ENCODE measurements at places on chromosomes 12 and 14. TPM values are rescaled to one million over a fixed set of nuclear protein-coding genes. Genes with fewer than 3 reads are reported as not detected.

The TRAF3 gene
- total RNA-seq = 19.1 TPM

The PTCSC3 gene
- total RNA-seq = not detected

The SYT1 gene
- total RNA-seq = 8.9 TPM

- no peak for DNase-seq
- H3K27ac ChIP-seq = peak overlapping the region; percentile 59
- H3K4me3 ChIP-seq = no peak overlapping the region
These were observed 97.7 kb downstream of the AKAP6 start for GRCh38 chr14:32426586-32427388.

DNA sequence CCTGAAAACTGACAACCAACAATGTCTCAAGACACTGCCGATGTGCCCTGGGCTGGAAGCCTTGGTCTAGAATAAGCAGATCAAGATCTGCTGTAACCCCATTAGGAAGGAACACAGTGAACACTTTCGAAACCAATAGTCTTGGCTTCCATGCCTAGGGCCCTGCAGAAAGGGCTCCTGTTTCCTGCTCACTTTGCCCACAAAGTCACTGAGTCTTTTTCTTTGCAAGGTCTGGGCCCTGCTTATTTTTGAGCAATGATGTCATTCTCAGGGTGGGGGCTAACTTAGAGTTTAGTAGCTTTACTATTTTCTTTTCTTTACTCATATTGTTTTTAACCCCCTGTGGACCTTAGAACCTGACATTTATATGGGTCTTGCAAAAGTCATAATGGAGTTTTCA lies 704.2 kb upstream of the TMEM132C start:
- H3K36me3 ChIP-seq = no peaks in the 10 kb centered on the region
- peaks cover 10% of the 10 kb centered on the region for H3K27me3 ChIP-seq
- no peak overlapping the region for H3K4me3 ChIP-seq

- peaks cover 25% of the 10 kb centered on the region for H3K4me1 ChIP-seq
- no peaks in the 10 kb centered on the region for H3K36me3 ChIP-seq
These were observed 290.8 kb downstream of the ERC1 start for GRCh38 chr12:1281683-1282366.

- no peak overlapping the region for H3K4me3 ChIP-seq
- no peaks in the 10 kb centered on the region for H3K36me3 ChIP-seq
- no peak overlapping the region for H3K27ac ChIP-seq
- no peaks in the 10 kb centered on the region for H3K4me1 ChIP-seq
- no peaks in the 10 kb centered on the region for H3K27me3 ChIP-seq
- no peak for DNase-seq
These were observed 20.8 kb downstream of the FAM222A start for GRCh38 chr12:109734219-109735000.

DNA sequence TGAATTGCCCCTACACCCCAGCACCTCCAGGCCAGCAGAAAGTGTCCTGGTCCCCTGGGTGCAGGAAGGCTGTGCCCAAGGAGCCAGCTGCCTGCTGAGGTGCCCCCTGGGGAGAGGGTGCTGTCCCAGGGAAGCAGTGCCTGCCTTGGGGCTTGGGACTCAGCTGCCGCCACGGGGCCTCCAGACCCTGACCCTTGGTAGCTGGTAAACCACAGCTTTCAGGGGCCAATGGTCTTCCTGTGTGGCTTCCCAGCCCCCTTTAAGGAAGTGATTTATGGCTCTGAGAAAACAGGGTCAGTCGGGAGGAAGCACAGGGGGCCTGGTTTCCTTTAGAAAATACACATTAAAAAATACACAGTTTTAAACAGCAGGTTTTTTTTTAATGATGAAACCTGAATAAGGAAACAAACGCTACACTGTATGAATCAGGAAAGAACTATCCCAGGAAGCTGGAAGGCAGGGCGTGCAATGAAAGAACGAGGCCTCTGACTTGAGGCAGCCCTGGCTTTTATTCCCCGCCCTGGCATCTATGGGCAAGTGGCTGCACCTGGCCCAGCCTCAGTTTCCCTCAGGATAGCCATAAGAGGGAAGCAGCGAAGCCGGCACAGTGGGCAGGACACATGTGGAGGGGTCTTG lies 40.6 kb upstream of the EML1 start:
- no peak for DNase-seq
- H3K36me3 ChIP-seq = no peaks in the 10 kb centered on the region
- no peak overlapping the region for H3K4me3 ChIP-seq
- no peaks in the 10 kb centered on the region for H3K27me3 ChIP-seq
- peaks cover 94% of the 10 kb centered on the region for H3K4me1 ChIP-seq
- peak overlapping the region; percentile 86 for H3K27ac ChIP-seq

DNA sequence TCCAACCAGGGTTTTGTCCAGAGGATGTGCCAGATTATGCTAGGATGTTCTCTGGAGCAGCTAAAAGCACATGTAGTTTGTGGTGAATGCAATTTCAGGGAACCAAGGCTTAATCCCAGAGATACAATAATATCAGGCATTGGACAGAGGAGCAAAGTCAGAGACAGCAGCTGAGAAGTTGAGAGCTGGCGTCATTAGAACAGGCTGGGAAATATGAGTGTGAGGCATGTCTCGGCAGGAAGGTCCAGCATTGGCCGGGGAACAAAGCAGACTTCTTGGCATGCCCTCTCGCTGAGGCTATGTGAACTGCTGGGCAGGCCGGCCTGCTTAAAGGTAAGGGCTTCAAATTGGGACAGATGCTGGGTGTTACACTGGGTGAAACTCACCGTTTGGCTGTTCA lies 125.4 kb downstream of the CAND1 start:
- no peaks in the 10 kb centered on the region for H3K27me3 ChIP-seq
- no peak overlapping the region for H3K27ac ChIP-seq
- DNase-seq = no peak

All from esophagus muscularis mucosa (tissue), 4 donors.